ENCODE measurements at places on chromosomes 16 and 17.

- no peak for DNase-seq
Measured at GRCh38 chr17:79825580-79825921, 13.7 kb downstream of the CBX4 start.

DNA sequence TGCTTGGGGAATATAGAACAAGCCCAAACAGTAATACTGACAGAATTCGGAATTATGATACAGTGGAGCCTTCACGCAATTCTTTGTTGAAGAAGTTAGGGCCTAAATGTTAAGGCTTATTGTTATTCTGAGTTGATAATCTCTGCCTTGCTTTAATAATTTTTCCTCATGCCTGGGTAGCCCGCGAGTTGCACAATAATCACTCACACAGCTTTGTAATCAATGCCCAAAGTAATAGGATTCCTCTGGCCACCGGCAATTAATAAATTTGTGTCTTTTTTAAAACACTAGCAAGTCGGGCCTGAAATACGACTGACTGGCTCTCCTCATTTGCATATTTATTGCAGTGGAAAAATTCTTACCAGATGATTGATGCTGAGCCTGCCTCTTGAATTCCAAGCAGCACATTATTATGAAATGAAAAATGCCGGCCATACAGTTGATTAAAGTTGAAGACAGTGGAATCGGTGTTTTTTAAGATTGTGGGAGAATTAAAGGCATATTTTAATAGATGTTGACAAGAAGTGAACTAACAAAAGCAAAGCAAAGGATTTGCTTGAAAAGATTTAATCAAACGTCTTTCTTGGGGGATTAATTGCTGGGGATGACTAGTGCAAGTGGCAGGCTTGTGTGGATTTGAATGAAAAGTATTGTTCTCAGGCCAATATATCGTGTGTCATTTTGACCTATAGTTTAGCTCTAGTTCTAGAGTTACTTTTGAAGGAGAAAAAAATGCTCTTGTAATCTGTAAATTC lies 30.2 kb downstream of the AATF start:
- DNase-seq = no peak

DNA sequence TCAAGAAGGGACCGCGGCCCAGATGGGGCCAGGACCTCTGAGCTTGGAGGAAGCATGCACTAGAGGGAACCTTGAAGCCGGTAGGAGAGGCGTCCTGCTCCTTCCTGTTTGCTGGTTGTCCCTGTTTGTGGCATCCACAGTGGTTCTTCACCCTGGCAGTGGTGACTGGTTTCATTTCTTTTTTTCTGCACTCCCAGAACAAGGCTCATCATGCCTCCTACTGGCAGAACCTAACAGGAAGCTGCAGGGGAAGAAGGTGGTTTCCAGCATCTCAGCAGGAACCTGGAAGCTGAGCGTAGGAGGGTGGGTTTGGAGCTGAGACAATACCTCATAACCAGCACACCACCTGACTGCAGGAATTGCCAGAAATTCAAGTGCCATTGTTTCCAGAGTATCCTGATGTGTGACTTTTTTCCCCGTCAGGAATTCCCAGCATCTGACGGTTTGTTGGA lies 5.8 kb downstream of the TMEM231 start:
- DNase-seq = peak; percentile 78

DNA sequence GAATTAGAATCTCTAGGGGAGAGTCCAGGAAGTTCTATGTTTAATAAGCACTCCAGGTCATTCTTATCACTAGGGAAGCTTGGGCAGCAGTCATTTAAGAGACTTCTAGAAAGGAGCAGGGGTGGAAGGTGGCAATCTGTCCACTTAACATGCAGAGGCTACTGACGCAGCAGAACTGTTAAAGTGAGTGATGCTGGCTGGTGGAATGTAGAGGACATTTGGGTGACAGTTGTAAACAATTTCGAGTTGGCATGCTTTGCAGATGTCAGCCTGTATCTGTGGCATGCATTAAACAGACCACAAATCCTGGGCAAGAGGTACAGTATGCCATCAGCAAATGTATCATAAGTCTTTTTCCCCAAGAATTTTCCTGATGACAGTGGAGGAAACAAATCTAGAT lies 40.5 kb upstream of the HS3ST3A1 start:
- DNase-seq = no peak

GRCh38 chr17:49734515-49735490 lies 27.0 kb upstream of the SLC35B1 start:
- DNase-seq = no peak
